ENCODE measurements at places on chromosomes 6 and 20.

GRCh38 chr6:109381747-109382575 is at the start of gene CD164:
Gene CD164 (minus strand): TSS chr6:109382467. CDS start chr6:109382378, 89 bp downstream.
- peak; percentile 69 for DNase-seq

DNA sequence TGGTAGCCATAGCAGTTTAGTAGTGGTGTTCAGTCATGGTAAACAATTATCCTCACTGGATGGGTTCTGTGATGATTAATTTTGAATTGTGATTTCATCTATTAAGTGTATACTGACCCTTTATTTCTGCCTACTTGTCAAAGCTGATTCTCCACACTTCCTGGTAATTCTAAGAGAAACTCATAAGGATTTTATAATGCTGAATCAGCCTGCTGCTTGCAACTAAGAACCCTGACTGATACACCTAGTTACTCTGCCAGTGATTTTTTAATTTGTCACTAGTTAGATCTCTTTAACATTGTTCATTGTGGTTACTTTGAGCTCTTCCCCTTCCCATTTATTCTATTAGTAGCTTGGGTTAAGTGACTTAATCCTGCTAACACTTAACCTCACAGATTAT is 8.6 kb downstream of the CDC40 start:
- no peak for DNase-seq

DNA sequence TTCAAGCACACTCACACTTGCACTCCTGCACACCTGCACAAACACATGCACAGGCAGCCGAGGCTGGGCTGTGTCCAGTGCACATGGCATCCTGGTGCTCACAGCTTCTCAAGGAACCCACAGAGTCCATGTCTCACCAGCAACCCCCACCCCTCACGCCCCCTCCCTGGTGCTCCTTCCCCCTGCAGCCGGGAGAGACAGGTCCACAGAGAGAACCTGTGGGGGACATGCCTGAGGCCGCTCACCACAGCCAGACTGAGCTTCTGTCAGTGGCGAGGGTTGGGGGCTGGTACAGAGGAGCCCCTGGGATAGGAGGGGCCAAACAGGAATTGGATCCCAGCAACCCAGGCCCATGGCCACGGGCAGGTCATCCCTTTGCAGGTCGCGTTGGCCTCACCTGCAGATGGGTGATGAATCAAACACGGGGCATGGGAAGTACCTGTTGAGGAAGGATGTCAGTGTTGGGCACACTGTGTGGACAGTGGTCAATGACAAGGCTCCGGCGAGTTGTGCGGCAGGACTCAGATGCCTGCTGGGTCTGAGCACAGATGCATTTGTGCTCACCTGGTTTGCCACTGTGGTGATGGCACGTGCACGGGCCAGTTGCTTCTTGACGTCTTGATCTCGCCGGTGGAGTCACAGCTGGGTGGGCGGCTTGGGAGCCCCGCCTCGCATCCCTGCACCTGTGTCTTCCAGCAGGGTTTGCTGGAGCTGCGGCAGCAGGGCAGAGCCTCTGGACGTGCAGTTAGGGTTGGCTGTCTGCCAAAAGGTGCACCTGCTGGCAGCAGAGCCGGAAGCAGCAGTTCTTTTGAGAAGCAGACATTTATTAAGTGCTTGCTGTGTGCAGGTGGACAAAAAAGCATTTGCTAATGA is 113.0 kb downstream of the ERMARD start:
- no peak for DNase-seq

GRCh38 chr6:148389086-148389485 is 46.4 kb downstream of the SASH1 start:
- DNase-seq: no peak

DNA sequence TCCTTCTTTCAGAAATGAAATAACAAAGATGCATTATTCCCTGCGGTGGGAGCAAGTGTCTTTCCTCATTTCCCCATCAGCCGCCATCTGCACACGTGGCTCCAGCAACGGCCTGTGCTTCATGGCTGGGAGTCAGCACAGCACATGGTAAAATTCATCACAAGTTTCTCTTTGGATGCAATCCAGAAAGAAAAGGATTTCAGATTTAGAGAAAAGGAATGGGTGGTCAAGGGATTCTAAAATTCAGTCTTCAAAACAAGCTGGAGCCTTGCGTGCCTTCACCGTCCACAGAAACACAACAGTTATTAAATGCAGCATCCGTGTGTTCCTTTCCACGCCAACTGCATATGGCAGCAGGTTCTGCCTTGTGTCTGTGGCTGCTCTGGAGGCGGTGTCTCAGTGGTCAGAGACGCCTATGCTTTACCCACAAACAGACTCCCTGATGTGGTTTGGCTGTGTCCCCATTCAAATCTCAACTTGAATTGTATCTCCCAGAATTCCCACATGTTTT is 107.6 kb downstream of the THBS2 start:
- DNase-seq: no peak

Data from activated CD4-positive, alpha-beta T cell treated with anti-CD3 and anti-CD28 coated beads, Interleukin-2, amount 50 U/mL, for 24 hours (primary cell).